ENCODE measurements at places on chromosomes 11 and 22. TPM values are rescaled to one million over a fixed set of nuclear protein-coding genes. Genes with fewer than 3 reads are reported as not detected.

- peak; percentile 36 for DNase-seq
These were observed 149.5 kb downstream of the PGR start for GRCh38 chr11:100980156-100980555.

The OR2AT4 gene
- total RNA-seq = not detected

The EI24 gene
- total RNA-seq = 96.4 TPM

The GATD1 gene
- total RNA-seq = 21.4 TPM

DNA sequence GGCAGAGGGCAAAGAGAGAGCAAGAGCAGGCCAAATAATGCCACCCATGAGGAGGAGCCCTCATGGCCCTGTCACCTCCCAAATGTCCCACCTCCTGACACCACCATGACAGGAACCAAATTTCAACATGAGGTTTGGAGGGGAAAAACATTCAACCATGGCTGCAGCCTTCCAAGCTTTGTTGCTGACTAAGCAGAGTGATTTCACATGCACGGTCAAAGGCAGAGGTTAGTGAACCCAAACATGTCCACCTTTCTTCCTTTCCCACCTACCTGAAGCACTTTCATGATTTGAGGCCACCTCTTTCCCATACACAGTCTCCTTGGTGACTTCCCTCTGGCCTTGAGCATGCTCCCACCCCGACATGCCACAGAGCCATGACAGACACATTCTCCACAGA lies 89.7 kb downstream of the C11orf91 start:
- no peak for DNase-seq

The LGALS12 gene
- not detected for total RNA-seq

DNA sequence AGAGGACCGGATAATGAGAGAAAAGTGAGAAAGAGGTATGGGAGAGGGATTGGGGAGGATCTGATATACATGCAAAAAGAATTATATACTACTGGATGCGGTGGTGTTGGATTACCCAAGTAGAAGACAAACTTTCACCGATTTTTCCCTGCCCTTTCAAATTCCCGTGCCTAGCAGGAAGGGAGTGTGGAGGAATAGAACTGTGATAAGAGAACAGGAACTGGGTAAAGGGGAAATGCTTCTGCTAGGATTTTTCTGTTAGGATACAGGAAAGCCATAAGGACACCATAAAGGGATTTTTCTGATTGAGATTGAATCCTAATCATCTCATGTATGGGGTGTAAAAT lies 480 bp upstream of the MTMR2 start:
- peak; percentile 79 for DNase-seq

GRCh38 chr22:44366372-44367300 lies 53.9 kb upstream of the SHISAL1 start:
- DNase-seq = peak; percentile 48

The SYNGR1 gene
- total RNA-seq = under 0.01 TPM

The LRRN4CL gene
- total RNA-seq = 0.22 TPM

DNA sequence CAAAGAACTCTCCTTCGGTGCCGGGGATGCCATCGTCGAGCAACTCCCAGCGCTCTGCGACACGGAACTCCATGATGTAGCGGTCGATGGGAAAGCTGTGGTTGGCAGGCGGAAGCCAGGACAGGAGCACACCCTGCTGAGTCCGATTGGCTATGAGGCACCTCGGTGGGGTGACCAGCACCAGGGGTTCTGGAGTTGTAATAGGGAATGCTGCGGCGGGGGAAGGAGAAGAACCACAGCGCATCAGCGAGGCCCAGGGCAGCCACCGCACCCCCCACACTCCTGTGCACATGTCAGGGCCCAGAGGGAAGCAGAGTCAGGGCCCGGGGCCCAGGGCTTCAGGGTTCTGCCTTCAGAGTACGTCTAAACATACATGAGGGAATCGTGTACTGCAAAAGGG lies 31.0 kb downstream of the IGSF9B start:
- no peak for DNase-seq

DNA sequence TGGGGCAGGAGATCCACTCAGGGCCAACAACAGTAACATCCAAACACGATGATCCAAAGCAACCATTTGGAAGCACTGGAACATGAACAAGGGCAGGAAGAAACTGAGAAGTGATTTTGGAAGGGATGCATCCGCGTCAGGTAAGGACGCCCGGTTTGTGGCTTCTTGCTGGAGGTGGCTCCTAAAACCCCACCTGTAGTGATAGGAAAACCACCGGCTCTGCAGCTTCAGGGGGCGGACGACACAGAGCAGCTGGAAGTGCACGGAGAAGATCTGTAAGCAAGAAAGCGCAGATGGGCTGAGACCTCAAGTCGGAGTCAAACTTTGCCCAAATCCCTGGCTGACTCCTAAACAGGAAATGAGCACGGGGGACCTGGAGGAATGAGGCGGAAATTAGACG lies 1066.1 kb downstream of the BRD1 start:
- DNase-seq = no peak

- DNase-seq = no peak
These were observed 90.8 kb downstream of the TECTA start for GRCh38 chr11:121191818-121192217.

GRCh38 chr11:93986716-93987115 lies 34.4 kb upstream of the HEPHL1 start:
- DNase-seq = no peak

DNA sequence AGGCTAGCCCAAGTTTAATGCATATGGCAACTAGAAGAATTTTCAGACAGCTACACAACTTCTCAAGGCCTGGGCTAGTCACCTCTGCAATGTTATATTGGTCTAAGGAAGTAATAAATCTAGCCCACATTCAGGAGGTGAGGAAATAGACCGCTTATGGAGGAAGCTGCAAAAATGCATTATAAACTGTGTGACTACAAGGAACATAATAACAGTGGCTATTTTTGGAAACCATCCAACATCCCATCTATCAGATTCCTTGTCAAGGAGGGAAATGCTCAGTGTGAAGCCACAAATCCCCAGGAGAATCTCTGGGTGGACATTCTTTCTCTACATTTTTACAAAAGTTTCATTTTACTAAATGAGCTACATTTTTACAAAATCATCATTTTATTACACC lies 76.1 kb downstream of the BBOX1 start:
- no peak for DNase-seq

- no peak for DNase-seq
These were observed 115.6 kb downstream of the SLC1A2 start for GRCh38 chr11:35303596-35304385.

The SOX6 gene
- total RNA-seq = under 0.01 TPM

DNA sequence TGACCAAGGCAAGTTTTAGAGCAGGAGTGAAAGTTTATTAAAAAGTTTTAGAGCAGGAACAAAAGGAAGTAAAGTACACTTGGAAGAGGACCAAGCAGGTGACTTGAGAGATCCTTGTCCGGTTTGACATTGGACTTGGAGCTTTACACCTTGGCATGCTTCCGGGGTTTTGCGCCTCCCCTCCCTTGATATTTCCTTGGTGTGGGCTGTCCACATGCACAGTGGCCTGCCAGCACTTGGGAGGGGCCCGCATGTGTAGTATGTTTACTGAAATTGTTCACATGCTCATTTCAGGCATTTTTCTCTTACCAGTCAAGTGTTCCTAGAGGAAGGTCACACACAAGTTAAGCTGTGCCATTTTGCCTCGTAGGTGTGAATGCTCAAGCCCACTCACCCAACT lies 19.0 kb upstream of the THRSP start:
- DNase-seq = no peak

GRCh38 chr11:35216962-35217678 lies 78.1 kb downstream of the CD44 start:
- no peak for DNase-seq

The FREY1 gene
- total RNA-seq = 0.99 TPM

GRCh38 chr11:65298655-65299179 lies 15.9 kb upstream of the CDC42EP2 start:
- DNase-seq = peak; percentile 55

GRCh38 chr22:48592931-48593330 lies 1234.7 kb downstream of the BRD1 start:
- DNase-seq = no peak

The NCAM1 gene
- total RNA-seq = 1.2 TPM

The CALCA gene
- not detected for total RNA-seq

The ATG16L2 gene
- 5.2 TPM for total RNA-seq

- no peak for DNase-seq
These were observed 52.5 kb downstream of the ARRB1 start for GRCh38 chr11:75298976-75299260.

DNA sequence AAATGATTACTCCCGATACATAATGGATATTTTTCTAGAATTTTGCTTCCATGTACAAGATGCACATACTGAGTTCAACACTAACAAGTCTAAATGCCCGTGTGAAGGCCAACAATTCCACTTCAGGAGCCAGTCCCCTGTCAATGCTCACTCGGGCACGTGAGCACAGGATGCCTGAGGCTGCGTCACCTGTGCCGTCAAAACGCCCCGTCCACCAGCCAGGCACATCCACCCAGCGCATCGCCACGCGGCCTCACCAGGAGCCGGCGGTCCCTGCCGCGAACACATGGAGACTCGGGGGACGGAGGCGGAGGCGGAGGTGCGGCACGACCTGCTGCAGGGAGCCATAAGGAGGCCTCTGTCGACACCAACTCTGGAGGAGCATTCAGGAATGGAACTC lies 9.8 kb downstream of the TOLLIP start:
- no peak for DNase-seq

The NFRKB gene
- total RNA-seq = 13.9 TPM

DNA sequence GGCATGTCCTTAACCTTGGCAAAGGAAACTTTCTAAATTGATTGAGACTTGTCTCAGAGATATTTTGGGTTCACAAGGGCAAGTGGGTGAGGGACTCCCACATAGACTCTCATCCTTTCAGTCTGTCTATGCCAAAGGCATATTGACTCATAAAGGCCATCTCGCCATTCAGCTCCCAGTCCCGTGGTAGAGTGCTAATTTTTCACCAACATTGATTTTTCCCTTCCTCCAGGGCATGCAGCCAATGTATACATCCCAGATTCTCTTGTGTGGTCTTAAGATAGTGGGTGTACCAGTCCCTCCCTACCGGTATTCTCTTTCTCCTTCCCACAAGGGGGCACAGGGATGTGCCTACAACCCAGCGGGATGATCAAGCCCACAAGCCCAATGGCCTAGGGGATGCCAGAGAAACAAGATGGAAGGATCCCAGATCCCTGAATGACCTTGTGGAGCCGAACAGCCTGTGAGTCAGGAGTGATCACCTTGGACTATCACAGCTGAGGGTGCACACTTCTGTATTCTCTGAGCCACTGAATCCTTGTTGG lies 7.9 kb downstream of the C11orf96 start:
- no peak for DNase-seq

- no peak for DNase-seq
These were observed 9.3 kb downstream of the MTFP1 start for GRCh38 chr22:30434843-30435242.

GRCh38 chr11:76139314-76139713 lies 67.0 kb downstream of the WNT11 start:
- no peak for DNase-seq

The APOL6 gene
- 7.2 TPM for total RNA-seq

DNA sequence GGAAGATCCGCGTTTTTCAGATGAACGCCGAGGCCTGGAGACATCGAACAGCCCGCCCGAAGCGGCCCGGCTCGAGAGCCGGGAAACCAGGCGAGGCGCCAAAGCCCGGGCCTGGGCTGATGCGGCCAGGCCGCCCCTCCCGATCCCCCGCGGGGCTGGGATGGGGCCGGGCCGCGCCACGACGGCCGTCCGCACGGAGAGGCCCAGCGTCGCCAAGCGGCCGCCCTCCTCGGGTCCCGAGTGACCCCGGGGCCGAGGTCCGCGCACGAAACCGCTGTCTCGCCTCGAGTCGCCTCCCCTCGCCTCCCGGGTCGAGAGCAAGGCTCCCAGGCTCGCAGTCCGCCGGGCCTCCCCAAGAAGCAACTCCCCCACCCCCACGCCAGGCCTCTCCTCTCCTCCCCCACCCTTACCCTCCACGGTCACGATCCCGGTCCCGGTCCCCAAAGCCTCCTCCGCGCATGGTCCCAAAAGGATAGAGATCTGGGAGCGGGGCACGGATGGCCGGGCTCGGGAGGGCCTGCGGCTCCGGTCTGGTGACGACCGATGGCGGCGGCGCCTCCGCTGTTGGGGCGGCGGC lies 482 bp downstream of the DDX17 start:
- peak; percentile 76 for DNase-seq

GRCh38 chr22:39081598-39081997 lies 4.5 kb downstream of the APOBEC3G start:
- no peak for DNase-seq

DNA sequence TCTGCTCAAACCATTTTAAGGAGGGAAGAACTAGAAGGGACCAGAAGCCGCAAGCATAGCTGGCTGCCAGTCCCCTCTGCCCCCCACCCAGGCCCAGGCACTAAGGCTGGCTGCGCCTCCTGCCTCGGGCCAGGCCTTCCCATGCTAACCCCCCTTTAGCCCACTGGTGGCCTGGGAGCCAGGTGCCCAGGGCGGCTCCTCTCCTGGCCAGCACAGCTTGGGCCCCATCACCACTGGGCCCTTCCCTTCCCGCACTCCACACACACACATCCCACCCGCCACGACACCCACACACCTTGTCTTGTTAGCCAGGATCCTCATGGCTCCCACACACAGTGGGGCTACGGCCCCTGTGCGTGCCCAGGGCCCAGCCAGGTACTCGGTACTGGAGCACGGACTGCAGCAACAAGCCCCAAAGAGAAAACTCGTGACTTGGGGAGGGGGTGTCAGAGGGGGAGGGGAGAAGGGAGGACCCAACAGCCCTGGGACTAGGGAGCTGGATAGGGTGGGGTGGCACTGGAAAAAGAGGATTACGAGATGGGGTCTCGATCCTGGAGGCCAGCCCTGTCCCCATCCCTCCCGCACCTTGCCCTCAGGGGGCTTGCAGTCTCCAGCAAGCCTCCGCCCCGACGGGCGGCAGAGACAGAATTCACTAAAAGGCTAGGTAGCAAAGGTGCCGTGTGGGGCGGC lies 16.0 kb downstream of the BCL9L start:
- DNase-seq = no peak

DNA sequence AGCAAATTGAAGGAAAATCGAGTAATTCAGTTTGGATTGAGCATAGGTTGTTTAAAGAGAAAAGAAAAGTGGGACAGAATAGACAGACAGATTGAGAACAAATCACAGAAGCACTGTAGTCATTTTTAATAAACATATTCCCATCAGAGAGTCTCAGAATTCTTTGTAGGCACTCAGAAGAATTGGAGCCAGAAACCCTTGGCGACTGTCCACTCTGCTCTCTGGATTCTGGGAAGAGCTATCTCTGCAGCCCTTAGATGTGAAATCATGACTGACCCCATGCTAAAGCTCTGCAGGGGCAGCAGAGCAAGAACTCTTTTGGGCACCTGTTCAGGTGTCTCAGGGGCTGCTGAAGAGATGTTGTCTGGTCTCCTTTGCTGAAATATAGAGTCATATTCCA lies 223.7 kb upstream of the KIRREL3 start:
- no peak for DNase-seq

The OR5T1 gene
- total RNA-seq = not detected

The SYT8 gene
- not detected for total RNA-seq

GRCh38 chr11:45154276-45154675 lies 7.8 kb downstream of the PRDM11 start:
- DNase-seq = no peak
